Naive thymus-derived CD4-positive, alpha-beta T cell (primary cell): ENCODE measurements at places on chromosomes 3 and 15. TPM values are rescaled to one million over a fixed set of nuclear protein-coding genes. Genes with fewer than 3 reads are reported as not detected.

DNA sequence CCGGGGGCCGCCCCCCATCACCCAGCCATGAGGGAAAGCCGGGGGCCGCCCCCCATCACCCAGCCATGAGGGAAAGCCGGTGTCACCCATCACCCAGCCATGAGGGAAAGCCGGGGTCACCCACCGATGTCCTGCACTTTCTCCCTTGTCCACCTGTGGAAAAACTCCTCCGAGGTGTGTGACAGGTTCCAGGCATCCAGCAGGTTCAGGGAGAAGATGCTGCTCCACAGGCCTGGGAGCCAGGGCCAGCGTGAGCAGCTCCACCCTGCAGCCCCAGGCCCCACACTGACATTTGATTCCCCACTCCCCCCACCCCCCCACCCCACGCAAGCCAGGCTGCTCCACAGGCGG lies 15.5 kb upstream of the EHD4 start:
- no peak overlapping the region for H3K4me3 ChIP-seq
- H3K36me3 ChIP-seq = no peaks in the 10 kb centered on the region
- H3K27ac ChIP-seq = no peak overlapping the region
- H3K27me3 ChIP-seq = no peaks in the 10 kb centered on the region
- DNase-seq = no peak

DNA sequence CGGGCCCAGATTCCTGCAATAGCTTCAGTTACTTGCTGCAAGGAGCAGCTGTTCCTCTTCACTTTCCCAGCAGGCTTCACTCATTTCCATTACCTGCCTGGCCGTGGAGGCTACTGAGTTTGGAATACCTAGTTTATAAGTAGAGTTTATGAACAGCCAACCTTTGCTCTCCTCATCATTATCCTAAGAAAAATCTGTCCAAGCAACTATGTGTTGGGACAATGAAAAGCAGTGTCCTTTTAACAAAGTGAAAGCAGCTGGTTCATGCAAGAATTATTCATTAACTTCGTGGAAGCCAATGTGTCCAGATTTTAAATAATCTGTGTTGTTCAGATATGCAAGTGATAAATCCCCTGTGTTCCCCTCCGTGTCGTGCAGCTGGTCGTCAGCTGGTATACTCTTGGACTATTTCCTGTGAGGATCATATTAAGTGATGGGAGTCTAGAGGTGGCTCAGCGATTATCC lies 39.3 kb upstream of the SSR3 start:
- H3K4me3 ChIP-seq = no peak overlapping the region
- H3K27me3 ChIP-seq = no peaks in the 10 kb centered on the region
- no peak for DNase-seq

DNA sequence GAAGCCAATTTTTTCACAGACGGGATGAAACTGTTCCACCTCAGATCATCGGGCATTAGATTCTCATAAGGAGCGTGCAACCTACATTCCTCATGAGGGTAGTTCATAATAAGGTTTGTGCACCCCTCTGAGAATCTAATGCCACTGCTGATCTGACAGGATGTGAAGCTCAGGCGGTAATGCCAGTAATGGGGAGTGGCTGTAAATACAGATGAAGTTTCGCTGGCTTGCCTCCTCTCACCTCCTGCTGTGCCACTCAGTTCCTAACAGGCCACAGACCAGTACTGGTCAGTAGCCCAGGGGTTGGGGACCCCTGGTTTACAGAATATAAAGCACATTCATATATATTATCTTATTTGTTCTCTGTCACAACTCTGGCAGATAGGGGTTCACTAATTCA lies 2.1 kb upstream of the LIMD1 start:
- no peak overlapping the region for H3K27ac ChIP-seq
- no peak for DNase-seq
- H3K4me3 ChIP-seq = no peak overlapping the region
- peaks cover 44% of the 10 kb centered on the region for H3K4me1 ChIP-seq
- H3K36me3 ChIP-seq = no peaks in the 10 kb centered on the region
- H3K27me3 ChIP-seq = no peaks in the 10 kb centered on the region

Gene C2CD4A
- total RNA-seq = 0.05 TPM in 1 of 2 replicates, not detected in the other

Gene BLM
- total RNA-seq = 53.1 and 54.9 TPM in 2 replicates
